ENCODE measurements at places on chromosomes 13 and 19.

DNA sequence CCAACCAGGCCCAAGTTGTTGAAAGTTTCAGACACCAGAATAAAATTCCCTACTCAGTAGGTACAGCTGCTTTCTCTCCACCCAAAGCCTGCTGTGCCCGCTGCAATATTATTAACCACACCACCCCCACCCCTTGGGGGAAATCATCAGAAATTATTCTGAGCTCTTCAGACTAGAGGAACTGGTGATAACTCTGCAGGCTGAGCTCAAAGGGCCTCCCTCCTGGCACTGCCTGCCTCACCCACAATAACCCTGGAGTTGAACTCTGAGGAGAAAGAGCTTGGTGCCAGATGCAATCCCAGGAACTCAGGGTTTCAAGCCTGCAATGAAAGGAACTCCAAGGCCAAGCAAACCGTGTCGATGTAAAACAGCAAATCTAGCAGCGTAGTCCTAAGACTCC, 381.7 kb upstream of the ZNF507 start:
- DNase-seq, result no peak

DNA sequence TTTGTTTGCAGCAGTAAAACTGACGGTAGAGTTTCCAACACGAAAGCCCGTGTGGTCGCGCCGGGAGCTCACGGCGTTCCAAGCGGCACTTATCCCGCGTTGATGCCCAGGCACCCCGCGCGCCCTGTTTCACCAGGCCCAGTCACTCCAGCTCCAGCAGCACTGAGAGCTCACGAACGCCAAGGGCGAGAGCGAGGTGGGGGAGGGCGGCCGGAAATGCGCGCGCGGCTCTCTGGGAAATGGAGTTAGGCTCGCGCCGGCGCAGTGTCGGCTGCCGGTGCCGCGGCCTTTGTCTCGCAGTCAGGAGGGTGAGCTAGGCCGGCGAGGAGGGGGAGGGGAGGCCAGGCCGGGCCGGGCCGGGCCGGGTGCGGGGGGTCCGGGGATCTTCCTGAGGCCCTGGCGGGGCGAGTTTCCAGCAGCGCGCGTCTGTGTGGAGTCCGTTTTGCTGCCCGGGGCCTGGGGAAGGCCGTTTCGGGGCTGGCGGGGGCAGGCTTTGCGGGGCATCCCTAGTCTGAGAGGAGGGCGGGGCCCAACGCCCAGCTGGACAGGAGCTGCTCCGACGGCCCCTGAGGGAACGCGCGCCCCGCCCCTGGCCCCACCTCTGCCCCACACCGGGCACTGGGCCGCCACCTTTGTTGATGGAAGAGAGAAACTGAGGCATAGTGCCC, at the start of gene ZNF135:
Gene ZNF135 (plus strand): TSS at position 280 of the 668 bp plus-strand sequence. CDS start 721 bp downstream, outside the sequence.
- peak; percentile 75 for DNase-seq

- no peak for DNase-seq
These were observed 1159.1 kb downstream of the PCDH9 start for GRCh38 chr13:66071029-66071428.

GRCh38 chr19:2952953-2953481, 8.2 kb upstream of the ZNF77 start:
- no peak for DNase-seq

- peak; percentile 99 for DNase-seq
These were observed at the start of gene ZNF766 for GRCh38 chr19:52269338-52270261. ZNF766 (plus strand) TSS chr19:52269587; CDS start chr19:52269614, 27 bp downstream.

DNA sequence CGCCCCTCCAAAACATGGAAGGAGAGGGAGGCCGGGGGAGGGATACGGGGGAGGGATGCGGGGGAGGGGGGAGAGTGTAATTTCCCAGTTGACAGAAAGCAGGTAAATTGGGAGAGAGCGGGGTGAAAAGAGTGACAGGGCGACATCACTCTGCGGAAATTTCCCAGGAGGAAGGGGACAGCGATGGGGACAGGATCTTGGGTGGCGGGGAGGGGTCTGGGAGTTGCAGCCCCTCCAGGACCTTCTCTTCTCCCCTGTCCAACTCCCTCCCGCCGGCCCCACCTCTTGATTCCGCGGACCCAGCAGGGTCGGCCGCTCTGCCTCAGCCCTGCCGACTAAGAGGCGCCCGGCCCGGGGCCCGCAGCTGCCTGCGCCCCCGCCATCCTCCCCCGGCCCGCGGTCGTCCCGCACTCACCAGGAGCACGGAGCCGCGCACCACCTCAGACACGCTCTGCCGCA, 108.0 kb upstream of the DOCK9 start:
- DNase-seq, result no peak

- DNase-seq, result no peak
These were observed 3.5 kb downstream of the KCNA7 start for GRCh38 chr19:49069026-49069425.

GRCh38 chr13:21987793-21988192, 316.9 kb downstream of the FGF9 start:
- DNase-seq, result no peak

DNA sequence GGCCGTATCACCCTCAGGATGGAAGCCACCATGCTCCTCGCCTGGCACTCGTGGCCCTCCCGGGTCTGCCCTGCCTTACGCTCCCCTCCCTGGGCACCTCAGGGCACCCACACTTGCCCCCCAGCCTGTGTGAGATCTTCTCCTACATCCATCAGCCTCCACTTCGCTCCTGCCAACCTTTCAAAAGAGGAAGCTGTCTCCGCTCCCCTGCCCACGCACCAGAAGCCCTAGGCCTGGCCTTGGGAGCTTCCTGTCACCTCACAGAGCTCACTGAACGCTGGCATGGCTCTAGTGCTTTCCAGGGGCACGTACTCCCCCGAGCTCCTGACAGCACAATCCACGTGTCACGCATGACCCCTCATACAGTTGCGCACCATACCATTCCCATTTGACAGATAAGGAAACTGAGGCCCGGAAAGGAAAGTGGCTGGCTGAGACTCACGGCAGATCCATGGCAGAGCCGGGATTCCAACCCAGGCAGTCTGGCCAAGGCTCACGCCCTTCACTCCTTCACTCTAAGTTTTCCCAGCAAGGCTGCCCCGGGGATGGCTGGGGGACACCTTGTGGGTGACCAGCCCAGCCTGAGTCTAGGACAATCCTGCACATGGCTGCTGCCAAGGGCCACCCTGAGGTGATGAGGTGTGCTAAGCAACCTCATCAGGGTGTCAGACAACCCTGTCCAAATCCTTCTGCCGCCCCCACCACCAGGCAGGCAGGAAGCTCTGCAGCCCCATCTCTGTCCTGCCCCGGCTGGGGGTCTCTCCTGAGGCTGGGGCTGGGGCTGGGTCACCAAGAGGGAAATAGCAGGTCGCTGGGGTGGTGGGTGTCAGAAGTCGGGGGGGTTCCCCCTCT, 19.3 kb downstream of the PPP1R12C start:
- DNase-seq, result no peak

- DNase-seq, result no peak
These were observed 753.7 kb upstream of the SGCG start for GRCh38 chr13:22427066-22427465.

GRCh38 chr13:82614086-82614485, 1268.2 kb downstream of the SLITRK1 start:
- DNase-seq, result no peak

DNA sequence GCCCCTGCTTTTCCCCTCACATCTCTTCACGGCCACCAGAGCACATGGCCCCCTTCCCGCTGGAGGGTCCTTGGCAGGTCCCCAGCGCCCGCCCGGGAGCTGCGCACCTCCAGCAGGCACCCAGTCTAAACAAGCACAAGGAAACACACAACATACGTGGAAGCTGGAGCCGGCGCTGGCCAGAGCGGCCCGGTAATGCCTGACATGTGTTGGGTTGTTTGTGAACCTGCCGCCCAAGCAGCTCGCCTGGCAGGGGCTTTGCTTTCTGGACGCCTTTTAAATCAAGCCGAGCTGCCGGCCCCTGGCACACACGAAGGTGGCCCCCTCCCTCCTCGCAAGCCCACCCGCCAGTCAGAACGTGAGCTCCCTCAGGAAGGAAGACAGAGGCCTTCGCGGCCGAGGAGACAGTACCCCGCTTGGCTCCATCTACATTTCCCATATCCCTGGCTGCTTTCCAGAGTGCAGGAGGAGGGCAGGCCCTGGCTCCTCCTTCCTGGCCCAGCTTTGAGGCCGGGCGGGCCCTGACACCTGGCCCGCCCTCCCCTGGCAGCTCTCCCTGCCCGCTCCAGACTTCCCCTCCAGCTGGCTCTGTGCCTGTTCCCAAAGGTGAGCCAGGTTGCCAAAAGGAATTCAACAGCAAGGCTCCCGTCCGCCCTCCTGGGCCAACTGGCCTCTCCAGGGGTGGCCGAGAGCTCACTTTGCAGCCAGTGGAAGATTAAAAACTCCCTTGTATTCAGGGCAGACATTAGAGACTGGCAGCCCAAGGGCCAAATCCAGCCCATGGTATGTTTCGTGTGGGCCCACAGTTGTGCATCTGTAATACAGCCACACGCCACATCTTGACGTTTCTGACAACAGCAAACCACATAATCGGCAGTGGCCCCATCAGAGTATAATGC, 28.7 kb downstream of the COMP start:
- DNase-seq, result no peak

DNA sequence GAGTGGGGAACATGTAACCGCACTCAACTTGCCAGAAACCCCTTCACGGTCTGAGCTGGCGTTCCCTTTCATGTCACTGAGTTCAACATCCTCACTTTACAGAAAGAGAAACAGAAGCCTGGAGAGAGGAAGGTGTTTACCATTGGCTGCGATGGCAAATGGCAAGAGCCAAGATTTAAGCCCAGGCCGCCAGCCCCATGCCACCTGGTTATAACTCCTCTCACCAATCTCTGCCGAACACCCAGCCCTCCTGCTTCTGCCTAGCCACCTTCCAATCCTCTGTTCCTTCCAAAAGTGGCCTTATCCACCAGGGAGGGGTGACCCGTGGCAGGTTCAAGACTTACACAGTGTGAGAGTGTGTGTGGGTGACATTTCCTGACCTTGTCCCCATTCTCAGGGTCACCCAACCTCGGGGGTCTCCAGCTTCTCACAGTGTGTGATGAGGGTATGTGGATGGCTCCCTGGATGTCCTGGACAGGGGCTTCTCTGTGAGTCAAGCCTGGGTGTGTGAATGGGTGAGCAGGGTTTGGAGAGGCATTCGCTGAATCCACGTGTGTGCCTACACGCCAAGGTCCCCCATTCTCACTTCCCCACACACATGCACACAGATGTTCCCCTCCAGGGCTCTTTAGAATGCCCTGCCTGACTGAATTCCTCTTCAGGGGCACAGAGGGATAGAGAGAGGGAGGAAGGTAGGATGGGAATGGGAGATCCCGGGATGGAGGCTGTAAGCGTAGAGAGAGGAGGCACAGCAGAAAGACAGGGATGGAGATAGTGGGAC, 1.2 kb downstream of the CADM4 start:
- DNase-seq, result no peak

GRCh38 chr19:53991224-53992113, at the start of gene CACNG6:
CACNG6 (plus strand) TSS chr19:53991637; CDS start chr19:53992878, 1,241 bp downstream.
- no peak for DNase-seq

DNA sequence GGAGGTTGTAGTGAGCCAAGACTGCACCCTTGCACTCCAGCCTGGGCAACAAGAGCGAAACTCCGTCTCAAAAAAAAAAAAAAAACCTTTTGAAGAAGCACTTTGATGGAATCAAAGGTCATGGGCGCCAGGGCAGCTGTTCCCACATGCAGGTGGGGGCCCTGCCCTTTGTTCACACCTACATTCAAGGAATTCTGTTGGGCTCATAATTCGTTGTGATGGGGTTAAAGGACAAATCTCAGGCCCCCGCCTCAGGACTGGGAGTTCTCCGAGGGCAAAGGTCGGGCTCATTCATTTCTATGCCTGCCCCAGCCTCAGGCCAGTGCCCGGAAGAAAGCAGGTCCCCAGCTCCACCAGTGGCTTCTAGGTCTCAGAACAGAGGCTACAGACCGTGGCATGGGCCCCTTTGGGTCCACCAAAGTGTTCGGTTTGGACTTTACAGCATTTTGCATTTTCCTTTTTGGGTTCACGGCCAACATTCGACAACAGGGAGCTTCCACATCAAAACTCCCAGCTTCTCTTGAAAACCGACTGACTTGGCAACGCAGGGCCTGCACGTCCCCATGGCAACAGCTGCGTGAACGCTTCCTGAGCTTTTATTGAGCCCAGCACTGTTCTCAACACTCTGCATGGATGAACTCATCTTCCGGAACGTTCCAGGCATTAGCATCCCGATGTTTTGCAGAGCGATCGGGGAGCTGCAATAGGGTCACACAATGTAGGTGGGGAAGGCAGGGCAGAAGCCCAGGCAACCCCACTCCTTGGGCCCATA, 10.1 kb upstream of the GTF2F1 start:
- no peak for DNase-seq

DNA sequence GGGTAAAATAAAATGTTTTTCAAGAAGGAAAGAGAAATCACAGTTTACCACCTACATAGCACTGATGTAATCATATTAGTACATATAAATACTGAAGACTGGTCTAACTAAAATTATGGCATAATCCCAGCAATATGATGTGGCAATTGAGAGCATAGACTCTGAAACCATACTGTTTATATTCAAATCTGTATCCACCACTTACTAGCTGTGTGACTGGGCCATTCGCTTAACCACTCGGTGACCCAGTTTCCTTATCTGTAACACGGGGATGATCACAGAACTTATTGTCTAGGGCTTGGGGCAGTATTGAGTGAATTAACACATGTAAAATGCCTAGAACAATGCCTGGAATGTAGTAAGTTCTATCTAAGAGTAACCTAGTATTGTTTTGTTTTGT, 13.1 kb upstream of the GTF3A start:
- DNase-seq, result no peak

GRCh38 chr13:53445686-53446085, 417.1 kb downstream of the OLFM4 start:
- no peak for DNase-seq

DNA sequence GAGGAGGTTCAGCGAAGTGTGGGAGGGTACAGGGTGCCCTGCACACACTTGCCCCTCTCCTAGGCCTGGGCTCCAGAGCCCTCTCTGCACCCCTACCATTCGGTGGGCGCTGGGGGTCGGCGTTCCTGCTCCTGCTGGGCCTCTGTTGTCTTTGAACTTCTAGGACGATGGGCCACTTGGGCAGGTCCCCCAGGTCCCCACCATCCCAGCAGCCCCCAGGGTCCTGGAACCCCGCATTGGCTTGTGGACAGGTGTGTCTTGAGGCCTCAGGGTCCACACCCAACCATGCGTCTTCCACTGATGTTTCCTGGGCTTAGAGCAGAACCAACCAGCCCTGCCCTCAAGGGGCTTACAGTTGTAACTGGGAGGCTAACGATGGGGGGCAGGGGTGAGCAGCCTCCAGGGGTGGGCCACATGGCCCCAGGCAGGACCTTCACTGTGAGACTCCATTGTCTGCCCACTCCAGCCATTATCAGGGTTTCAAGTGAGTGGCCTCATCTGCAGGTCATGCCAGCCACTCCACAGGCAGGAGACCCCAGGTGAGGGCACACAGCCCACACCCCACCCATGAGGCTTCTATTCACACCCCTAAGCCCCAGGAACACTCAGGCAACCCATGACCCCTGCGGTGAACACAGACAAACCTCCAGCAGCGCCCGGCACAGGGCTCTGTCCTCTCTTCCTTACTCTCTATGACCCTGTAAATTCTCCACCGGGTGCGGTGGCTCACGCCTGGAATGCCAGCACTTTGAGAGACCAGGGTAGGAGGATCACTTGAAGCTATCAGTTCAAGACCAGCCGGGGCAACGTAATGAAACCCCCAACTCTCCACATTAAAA, 2.0 kb upstream of the KLF16 start:
- peak; percentile 65 for DNase-seq
